Stimulated activated CD4-positive, alpha-beta T cell treated with anti-CD3 and anti-CD28 coated beads, Interleukin-1b, Interleukin-23, amount 100 ng/mL, for 48 hours (primary cell): ENCODE measurements at places on chromosomes 4 and X.

DNA sequence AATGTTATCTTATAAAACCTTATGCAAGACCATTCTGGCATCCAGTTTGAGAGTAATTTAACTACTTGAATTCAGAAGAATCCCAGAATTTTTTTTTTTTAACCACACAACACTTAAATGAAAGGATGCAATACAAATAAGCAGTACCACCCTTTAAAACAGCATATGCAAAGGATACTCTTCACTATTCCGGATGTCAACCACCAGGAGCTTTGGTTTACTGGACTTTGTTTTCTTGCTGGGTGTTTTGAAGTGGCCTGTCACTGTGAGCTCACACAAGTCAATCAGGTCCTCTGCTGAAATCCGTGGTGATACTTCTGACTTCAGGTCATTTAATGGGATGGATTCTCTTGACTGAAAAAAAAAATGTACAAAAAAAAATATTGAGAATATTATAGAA lies 200.0 kb downstream of the TBCK start:
- DNase-seq: no peak

DNA sequence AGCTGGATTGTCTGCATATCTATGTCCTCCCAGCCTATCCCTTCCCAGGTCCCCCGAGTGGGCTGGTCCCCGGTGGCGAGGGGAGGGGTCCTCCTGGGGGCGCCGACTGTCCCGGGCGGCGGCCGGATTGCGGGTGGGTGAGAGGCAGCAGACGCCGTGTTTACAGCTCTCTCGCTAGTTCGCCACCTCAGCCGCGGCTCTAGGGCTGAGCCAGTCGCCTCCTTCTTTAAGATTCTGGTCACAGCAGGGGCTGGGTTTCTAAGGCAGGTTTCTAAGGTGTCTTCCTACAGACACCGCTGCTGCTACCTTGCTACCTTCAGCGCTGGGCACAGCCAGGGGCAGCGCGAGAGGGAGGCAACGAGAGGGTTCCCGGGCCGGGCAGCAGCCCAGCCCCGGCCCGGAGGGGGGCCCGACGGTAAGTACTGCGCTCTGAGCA lies 57.2 kb downstream of the FRMPD3 start:
- no peak for DNase-seq

DNA sequence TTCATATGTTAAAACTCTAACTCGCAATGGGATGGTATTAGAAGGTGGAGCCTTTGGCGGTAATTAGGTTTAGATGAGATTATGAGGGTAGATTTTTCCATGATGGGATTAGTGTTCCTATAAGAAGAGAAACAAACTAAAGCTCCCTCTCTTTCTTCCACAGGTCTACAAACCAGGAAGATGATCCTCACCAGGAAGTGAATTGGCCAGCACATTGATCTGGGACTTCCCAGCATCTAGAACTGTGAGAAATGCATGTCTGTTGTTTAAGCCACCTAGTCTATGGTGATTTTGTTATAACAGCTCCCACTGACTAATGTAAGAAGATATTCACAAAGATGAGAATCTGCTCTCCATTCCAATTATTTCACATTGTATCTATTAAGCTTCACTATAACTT lies 2266.9 kb downstream of the PCDH7 start:
- no peak for DNase-seq

DNA sequence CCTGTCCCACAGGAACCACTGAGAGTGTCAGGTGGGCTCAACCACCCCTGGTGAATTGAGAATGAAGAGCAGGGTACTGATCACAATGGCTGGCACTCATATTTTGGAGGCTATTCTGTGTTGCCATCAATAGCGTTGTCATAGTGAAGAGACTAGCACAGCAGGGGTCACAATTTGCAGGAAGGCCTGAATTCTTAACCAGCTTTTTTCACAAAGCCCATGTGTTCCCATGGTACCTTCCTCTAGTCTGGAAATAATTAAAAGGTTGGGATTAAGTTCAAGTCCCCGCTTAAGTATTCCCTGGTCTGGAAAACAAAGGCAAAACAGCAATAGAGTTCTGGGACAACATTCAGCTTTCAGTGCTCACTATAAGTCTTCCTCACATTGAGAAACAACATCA lies 1051.7 kb downstream of the C4orf33 start:
- no peak for DNase-seq

GRCh38 chrX:3393581-3394111 lies 47.2 kb upstream of the MXRA5 start:
- DNase-seq: no peak

DNA sequence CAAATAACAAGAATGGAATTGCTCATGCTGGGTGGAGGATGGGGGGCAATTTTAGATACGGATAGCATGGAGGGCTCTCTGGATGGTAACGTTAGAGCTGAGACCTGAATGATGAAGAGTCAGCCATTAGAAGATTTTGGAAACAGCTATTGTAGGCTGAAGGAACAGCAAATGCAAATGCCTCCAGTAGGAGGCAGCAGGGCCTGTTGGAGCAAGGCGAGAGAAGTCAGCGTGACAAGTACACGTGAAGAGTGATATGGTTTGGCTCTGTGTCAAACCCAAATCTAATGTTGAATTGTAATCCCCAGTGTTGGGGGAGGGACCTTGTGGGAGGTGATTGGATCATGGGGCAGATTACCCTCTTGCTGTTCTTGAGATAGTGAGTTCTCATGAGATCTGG lies 59.3 kb upstream of the SOD3 start:
- no peak for DNase-seq

- peak; percentile 69 for DNase-seq
These were observed 88.1 kb downstream of the CAMK2D start for GRCh38 chr4:113673450-113673849.

DNA sequence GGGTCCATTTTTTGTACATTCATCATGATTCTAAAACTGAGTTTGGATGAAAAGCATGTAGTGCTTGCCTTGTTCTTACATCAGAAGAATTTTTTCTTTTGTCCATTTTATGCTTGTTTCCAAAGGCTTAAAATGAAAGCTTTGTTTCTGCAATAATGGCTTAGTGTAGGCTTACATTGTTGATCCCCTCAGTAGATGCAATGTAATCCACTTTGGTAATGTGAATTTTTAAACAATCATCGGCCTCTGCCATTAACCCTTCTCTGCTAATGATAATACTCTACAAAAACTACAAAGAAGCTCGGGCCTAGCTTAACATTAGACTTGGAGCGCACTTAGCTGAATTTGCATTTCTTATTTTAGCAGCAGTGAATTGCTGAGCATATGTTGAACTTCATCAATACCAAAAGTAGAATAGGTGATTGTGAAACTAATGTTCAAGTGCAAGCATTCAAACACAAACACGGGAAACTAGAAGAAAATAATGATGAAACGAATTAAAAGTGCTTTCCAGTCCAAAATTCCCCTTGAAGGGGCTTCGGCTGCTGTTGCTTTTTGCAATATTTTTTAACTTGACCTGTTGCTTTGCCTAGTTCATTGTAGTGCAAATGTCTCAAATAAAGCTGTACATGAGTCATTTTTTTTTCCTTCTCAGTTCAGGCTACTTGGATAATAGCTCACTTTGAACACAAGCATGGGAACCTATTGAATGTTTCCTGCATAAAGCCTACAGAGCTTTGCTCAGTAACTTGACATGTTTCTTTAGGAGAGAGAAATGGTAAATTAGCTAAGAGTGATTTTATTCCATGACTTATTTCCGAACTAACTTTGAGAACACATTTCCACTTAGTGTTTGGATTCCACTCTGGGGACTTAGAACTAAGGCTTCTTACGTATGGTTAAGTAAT lies 66.5 kb downstream of the SLIT2 start:
- DNase-seq: no peak

GRCh38 chr4:45692131-45692735 lies 431.6 kb downstream of the GABRG1 start:
- no peak for DNase-seq

GRCh38 chr4:6892190-6892908 lies 17.3 kb upstream of the TBC1D14 start:
- no peak for DNase-seq

DNA sequence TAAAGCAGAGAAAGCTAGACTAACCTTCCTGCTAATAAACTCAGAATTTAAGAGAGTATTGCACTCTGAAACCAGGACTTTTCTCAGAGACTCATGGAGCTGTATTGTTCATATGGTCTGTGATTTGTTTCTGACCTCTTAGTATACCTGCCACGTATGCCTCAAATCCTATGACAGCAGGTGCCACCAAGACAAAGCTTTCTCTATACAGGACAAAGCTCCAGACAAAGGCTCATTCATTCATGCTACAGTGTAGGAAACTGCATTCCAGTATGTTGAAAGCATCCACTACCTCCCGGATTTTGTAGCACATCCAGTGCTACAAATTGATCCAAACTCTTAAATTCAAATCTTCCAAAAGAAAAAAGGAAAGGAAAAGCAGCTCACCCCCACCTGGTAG lies 178.3 kb downstream of the CHIC2 start:
- DNase-seq: no peak

DNA sequence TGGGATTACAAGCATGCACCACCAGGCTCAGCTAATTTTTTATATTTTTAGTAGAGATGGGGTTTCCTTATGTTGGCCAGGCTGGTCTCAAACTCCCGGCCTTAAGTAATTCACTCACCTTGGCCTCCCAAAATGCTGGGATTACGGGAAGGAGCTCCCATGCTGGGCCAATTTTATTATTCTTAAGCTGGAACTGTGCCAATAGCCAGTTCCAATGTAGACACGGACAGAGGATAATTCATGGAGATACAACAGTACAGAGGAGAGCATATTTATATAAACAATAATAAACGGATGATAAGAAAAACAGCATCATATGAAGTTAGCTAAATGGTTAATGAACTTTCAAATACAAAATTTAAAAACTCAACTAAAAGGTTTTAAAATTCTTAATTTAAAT lies 87.8 kb downstream of the PPA2 start:
- DNase-seq: no peak

DNA sequence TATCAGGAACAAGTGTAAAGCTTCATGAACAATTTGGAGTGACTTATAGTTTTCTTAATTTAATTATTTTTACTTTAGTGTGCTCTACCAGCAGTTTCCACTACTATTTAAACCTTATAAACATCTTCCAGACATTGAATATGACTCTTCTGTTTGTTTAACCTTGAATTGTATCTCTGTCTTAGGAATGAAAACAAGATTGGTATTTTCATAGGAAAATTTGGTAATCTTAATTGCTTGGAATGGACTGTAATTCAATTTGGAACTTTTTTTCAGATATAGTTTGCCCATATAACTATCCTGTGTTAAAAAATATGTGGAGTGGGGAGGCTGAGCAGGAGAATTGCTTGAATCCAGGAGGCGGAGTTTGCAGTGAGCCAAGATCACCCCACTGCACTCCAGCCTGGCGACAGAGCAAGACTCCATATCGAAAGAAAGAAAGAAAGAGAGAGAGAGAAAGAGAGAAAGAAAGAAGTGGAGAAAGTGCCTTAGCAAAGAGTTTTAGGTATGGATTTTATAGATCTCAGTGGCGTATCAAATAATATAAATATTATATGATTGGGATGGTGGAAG lies 242.4 kb downstream of the BMPR1B start:
- no peak for DNase-seq

GRCh38 chrX:44343412-44344141 lies at the start of gene EFHC2:
Gene EFHC2 (minus strand): TSS chrX:44343672. CDS start chrX:44343588, 84 bp downstream.
- DNase-seq: peak; percentile 19

- peak; percentile 66 for DNase-seq
These were observed 3.8 kb downstream of the PLAC1 start for GRCh38 chrX:134654398-134655012.

- peak; percentile 83 for DNase-seq
These were observed 339.8 kb upstream of the GATB start for GRCh38 chr4:152100379-152101201.

- no peak for DNase-seq
These were observed 51.5 kb upstream of the RAP2C start for GRCh38 chrX:132270699-132271098.

DNA sequence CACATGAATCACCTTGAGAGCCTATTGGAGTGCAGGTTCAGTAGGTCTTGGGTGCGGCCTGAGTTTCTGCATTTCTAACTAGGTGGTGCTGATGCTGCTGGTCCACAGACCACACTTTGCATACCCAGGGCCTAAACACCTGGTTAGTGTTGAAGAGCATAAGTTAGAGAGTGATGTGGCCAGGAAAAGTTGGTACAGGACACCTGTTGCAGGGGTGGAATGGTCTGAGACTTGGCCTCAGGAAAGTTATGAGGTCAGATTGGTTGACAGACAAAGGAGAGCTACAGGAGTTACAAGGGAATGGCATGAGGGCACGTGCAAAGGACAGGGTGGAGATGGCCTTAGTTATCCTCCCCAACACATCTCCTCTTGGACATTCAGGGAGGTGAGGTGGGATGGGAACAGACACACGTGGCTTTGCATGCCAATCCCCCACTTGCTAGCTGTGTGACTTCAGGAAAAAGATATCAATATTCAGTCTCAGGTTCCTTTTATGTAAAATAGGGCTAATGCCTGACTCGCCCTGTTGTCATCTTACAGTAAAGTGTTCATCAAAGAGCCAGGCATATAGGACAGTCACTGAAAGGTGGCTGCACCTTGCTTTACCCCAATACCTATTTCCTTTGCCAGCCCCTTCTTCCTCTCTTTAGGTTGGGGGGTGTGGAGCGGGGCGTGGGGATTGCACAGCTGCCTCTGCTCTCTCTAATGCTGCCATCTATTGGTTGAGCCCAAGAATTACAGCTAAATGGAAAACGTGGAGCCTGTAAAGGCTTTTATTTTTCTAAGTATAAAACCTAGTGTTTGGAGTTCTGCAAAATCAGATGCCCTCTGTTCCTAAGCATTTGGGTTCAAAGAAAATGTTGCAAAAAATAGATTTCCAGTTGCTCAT lies 47.5 kb downstream of the ATG4A start:
- DNase-seq: no peak

DNA sequence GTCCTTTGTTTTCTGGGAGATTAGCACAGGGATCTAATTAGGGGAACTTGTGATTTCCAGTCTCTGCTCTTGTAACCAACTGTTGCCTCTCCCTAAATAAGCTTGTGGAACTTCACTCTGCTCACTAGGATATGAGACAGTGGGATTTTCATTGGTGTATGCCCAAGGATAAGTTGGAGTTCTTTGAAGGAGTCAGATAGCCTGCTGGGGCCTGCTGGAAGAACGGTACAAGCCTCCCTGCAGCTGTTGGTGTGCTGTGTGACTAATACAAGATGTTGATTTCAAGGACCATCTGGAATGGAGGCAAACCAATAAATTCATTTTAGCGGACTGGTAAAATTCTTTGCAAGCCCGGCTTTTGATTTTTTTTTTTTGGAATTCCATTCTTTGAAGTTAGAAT lies 167.0 kb downstream of the AASDH start:
- DNase-seq: no peak

DNA sequence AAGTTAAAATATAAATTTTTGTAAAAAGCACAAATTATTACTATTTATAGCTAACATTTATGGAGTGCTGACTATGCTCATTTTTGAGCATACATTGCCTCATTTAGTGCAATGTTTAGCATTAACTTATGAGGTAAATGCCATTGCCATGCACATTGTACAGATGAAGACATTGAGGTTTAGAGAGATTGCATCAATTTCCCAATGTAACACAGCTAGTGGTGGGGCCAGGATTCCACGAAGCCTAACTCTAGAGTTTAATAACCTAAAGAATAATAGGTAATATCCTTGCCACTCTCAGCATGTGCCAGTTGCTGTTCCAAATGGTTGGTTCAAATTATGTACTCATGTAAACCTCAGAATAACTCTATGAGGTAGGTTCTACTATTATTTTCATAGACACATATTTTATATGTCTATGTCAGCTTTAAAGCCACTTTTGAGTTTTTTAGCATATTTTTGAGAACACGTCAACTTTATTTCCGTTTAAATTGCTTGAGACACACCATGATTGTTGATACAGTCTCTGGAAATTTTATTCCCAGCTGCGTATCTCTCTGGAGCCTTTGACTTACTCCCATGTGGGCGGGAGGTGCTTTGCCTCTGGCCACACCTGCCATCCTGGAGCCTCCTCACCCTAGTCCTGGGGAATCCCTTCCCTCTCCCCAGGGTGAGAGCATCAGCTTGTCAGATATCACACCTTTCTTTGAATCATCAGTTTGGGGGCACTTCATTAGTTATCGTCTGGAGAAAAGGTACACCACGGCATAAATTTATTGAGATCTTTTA lies 10.8 kb upstream of the ADH1A start:
- no peak for DNase-seq
